Left colon (tissue), 2 donors: ENCODE measurements at places on chromosomes 6 and 20. TPM values are rescaled to one million over a fixed set of nuclear protein-coding genes. Genes with fewer than 3 reads are reported as not detected.

- no peak for DNase-seq
These were observed 28.6 kb upstream of the EZR start for GRCh38 chr6:158847786-158848185.

GRCh38 chr6:26273673-26274588 lies 91.1 kb upstream of the BTN3A2 start:
- no peak for DNase-seq

DNA sequence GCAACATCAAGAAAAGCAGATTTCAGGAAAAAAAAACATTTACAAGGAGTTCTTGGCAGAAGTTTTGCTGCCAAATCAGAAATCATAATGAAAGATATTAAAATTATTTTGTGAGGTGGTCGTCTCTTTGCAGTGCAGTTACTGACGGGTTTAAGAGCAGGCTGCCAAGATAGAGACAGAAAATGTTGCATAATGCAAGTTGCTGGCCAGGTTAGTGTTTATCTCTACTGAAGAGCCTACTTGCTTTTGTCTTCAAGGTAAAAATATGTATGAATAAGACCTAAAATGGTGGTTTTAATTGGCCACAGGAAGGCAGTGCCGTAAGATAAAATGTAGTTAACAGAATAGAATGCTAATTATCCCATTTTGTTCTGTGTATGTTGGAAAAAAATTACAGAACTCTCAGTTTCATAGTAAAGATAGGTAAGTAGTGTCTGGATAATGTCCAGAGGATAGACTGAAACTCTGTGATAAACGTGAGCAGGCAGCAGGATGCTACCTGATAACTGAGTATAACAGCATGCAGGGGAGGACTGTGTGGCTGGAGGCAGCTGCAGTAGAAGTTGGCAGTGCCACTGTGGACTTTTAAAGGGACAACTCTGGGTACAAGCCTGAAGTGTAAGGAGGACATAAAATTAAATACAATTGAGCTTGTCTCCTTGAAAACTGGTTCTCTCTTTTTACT lies 13.9 kb downstream of the FOXO3 start:
- no peak for DNase-seq

GRCh38 chr20:62688855-62689460 lies 19.7 kb upstream of the NTSR1 start:
- no peak for DNase-seq

KHDRBS2 gene
- 1.4 TPM for total RNA-seq

PBOV1 gene
- not detected for total RNA-seq

DNA sequence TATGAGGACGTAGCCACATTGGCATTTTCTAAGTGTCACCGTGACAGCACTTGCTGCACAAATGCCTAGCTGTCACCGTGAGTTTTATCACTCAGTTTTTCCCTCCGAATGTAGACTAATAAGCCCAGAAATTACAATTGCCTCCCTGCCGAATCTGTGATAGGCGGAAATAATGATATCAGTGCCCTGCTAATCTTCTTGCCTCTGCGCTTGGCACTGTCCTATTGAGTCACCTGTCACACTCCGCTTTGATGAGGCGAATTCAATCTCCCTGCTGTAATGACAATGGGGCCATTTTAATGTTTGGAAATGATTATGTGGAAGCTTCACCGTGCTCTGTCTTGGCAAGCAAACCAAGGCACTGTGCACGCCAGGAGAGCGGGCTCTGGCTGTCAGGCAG lies 112.8 kb downstream of the LINC00237 start:
- no peak for DNase-seq

DNA sequence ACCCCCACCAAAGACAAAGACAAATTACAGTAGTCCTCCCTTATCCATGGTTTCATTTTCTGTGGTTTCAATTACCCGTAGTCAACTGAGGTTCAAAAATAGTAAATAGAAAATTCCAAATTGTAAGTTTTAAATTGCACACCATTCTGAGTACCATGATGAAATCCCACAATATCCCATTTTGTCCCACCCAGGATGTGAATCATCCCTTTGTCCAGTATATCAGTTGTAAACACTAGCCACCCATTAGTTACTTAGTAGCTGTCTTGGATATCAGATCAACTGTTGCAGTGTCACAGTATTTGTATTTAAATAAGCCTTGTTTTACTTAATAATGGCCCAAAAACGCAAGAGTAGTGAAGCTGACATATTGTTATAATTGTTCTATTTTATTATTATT lies 364.0 kb upstream of the ARID1B start:
- DNase-seq = no peak

- DNase-seq = no peak
These were observed 94.6 kb upstream of the SUPT3H start for GRCh38 chr6:45472382-45472781.

DNA sequence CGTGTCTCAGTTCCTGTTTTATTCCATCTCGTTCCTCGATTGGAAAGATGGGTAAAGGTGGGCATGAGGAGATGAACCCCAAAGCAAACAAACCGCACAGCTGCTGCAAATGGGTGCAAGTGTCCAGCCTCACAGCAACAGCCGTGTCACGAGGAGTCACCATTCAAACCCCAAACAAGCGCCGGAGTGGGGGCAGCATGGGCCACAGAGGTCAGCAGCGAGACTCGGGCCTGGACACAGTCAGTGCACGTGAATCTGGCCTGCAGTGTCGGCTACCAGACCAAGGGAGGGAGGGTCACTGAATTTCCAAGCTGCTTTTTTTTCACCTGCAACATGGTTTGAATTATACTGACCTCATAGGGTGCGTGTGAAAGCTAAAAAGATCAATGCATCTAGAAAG lies 63.5 kb downstream of the EZR start:
- no peak for DNase-seq

GRCh38 chr6:55198715-55199114 lies 24.4 kb downstream of the HCRTR2 start:
- DNase-seq = no peak

- no peak for DNase-seq
These were observed 68.2 kb downstream of the CCN2 start for GRCh38 chr6:131883016-131883415.

DNA sequence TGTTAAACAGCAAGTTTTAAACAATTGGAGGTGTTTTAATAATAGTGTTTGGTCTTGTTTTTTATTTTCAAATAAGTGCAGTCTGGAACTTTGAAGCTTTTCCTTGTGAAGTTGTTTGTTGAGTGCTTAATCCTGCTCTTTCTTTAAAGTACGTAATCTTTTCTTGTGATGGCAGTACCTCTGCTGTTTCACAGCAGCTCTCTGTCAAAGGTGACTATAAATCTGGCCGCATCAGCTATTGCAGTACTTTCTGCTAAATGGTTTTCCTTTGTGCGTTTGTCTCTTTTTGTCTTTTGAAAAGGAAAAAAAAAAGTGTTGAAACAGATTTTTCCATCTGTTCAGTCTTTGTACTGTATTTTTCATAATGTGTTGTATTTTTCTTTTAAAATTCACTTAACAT lies 12.7 kb downstream of the STXBP5 start:
- DNase-seq = no peak

- no peak for DNase-seq
These were observed 2.5 kb downstream of the CCR6 start for GRCh38 chr6:167125410-167125809.

SLC17A9 gene
- 28.1 TPM for total RNA-seq

DPPA5 gene
- total RNA-seq = not detected

- DNase-seq = no peak
These were observed 796 bp upstream of the TUBB start for GRCh38 chr6:30719356-30719755.

DNA sequence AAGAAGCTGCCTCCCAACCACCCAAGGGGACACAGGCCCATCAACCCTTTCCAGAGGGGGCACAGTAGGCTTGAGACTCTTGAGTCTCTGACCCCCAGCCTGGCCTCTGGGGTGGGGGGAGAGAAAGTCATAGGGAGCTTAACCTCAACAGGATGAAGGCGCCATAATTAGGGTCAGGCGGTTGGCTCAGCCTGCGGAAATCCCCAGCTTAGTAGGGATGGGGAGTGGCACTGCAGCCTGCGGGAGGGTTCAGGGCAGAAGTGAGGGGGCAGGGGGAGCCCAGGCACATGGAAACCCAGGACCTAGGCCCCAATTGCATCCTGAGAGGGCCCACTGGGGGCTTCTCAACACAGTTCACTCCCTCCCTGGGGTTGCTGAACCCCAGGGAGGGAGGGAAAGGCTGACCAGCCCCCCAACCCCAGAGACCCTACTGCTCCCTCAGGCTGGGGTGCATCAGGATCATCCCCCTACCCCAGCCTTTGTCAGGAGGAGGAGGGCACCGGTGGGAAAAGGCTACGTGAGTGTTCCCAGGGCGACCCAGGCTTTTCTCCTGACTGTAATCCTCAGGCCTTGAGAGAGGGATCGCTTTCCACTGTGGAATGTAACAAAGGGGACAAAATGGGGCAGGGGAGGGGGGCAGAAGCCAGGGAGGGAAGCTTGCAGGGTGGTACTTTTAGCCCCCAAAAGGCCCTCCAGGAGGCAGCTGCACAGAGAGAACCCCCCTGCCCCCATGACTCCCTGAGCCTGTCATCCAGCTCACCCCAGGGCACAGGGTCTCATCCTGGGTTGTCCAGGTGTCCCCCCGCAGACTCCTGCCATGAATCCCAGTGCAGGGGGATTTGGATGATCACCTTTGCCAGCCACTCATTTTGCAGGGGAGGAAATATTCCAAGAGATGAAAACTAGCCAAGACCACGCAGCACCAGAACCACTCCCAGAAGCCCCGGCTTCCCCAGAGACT lies 46.4 kb downstream of the MRPL14 start:
- no peak for DNase-seq

- no peak for DNase-seq
These were observed 593 bp upstream of the GSTA3 start for GRCh38 chr6:52910091-52910490.

NELFE gene
- total RNA-seq = 51.3 TPM

IYD gene
- 22.6 TPM for total RNA-seq

GRCh38 chr6:10278746-10279145 lies 136.1 kb downstream of the TFAP2A start:
- DNase-seq = no peak

SMLR1 gene
- total RNA-seq = not detected

HSPA1A gene
- total RNA-seq = 136 TPM

DNA sequence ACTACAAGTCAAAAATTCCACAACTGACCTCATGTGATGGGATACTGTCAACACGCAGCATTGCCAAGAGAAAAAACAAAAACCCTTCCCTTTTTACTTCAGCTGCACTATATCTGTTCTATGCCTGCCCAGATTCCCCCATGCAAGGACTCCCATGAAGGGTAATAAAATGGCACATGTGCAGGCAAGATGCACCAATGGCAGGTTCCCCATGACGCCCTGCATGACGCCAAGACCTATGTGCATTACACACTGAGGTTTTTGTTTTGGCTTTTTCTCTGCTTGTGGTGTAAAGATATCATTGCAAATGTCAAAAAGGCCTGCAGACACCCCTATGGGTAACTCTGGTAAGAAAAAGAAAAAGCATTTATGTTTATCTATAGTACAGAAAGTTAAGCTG lies 403.4 kb downstream of the HDGFL1 start:
- DNase-seq = no peak

ERVFRD-1 gene
- total RNA-seq = 0.09 TPM

GRCh38 chr6:141946502-141946901 lies 186.2 kb upstream of the GJE1 start:
- DNase-seq = no peak

DNA sequence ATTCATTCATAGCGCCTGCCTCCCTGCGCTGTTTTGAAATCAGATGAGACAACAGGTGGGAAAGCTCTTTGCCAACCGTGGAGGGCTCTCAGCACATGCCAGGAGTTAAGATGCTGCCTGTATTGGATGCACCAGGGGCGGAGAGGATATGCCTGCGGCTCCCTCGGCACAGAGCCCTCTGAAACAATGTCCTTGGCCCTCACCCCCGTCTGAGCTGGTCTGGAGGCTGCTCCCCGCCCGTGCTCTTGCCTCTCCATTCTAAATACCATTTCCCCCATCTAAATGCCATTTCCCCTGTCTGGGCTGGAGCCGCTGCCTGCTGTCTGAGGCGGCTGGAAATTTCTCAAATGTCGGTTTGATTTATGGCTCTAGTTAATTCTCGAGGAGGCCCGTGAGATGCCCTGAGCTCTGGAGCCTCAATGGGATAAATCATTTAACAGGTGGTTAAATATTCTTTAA lies 50.8 kb upstream of the MLN start:
- DNase-seq = no peak

- peak; percentile 36 for DNase-seq
These were observed 28.5 kb downstream of the C6orf15 start for GRCh38 chr6:31083742-31084354.

CYP21A2 gene
- total RNA-seq = 0.15 TPM

- DNase-seq = no peak
These were observed 394.9 kb upstream of the RGS17 start for GRCh38 chr6:153525998-153526397.

DNA sequence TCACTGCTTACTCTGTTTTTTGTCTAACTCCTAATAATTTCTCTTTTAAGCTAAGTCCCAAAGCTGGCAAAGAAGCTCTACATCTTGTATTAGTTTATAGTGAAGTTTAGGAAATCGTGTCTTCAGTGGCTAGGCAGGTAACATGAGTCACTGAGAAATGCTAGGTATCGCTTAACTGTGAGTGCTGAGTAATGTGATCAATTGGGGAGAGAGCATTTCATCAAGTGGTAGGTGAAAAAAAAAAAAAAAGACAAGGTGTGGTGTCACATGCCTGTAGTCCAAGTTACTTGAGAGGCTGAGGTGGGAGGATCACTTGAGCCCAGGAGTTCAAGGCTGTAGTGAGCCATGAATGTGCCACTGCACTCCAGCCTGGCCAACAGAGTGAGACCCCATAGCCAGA lies 125.3 kb downstream of the FAM83B start:
- DNase-seq = no peak

- DNase-seq = peak; percentile 74
These were observed at the start of gene PAQR8 for GRCh38 chr6:52361945-52362442. Gene PAQR8, plus strand, starts transcription at chr6:52362151. Its CDS starts 41,063 bp downstream, at chr6:52403214.

DNA sequence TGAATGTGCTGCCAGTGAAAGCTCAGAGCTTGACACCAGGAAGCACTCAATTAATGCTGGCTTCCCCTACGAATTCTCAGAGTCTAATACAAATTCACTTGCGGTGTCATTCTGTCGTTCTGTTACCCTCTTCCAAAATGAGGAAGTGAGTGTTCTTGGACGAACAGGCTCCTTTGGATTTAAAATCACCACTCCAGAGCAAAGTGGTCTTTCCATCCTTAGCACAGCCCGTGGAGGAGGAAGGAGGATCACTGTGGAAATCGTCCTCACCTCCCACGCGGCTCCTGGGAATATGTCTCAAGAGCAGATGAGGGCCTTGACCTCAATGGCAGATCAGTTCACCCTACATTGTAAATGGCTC lies 41.7 kb downstream of the RIOK1 start:
- no peak for DNase-seq

DNA sequence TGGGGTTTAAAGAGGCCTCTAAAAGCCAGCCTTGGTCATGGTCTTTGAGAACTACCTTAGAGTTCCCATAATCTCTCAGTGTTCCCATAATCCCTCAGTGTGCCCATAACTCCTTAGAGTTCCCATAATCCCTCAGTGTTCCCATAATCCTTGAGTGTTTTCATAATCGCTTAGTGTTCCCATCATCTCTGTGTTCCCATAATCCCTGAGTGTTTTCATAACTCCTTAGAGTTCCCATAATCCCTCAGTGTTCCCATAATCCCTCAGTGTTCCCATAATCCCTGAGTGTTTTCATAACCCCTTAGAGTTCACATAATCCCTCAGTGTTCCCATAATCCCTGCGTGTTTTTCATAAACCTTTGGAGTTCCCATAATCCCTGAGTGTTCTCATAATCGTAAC lies 199.2 kb downstream of the QKI start:
- no peak for DNase-seq
